SK-N-MC (cell line): ENCODE measurements at places on chromosomes 3 and 15.

- DNase-seq: no peak
Measured at GRCh38 chr3:72171463-72171881, 386.5 kb upstream of the PROK2 start.

- DNase-seq: no peak
Measured at GRCh38 chr3:177746337-177746933, 549.2 kb upstream of the TBL1XR1 start.

GRCh38 chr3:56131974-56132590, 336.2 kb downstream of the ERC2 start:
- no peak for DNase-seq

GRCh38 chr3:183178833-183179549, 16.5 kb upstream of the LAMP3 start:
- DNase-seq: no peak

DNA sequence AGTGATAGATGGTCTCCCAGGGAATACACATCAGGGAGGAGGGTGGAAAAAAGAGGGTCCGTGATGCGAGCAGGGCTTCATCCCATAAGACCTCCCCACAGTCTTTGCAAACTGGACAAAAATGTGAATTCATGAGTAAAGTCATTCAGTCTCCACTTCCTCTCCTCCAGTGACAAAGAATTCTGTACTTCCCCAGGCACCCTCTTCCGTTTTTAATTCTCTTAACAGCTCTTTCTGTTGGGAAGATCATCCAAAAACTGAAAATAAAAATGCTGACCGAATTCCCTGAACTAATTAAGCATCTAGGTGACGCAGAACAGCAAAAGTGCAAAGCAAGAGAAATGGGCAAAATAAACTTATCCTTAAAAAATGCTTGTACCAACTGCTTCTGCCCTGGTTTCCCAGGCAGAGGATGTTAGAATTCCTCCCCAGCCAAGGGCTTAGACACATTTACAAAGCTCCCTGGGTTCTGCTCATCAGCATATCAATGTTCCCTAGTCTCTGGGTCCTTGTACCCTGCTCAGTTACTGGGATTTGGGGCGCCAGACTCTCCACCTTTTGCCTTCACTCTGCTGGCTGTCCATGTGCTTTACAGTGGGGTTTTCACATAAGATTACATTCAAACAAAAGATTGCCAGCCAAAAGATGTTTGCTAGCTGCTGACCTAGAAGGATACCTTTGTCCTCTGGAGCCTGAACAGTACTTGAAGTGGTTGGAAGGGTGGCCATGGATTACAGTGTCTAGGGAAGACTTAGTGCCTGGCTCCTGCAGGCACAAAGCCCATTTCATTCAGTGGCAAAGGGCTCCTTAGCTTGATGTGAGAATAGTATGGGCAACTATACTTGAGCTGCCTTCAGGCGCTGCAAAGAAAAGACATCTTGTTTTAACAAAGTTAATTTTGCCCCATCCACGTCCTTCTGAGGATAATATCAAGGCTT, 69.4 kb downstream of the ARNT2 start:
- DNase-seq: no peak

DNA sequence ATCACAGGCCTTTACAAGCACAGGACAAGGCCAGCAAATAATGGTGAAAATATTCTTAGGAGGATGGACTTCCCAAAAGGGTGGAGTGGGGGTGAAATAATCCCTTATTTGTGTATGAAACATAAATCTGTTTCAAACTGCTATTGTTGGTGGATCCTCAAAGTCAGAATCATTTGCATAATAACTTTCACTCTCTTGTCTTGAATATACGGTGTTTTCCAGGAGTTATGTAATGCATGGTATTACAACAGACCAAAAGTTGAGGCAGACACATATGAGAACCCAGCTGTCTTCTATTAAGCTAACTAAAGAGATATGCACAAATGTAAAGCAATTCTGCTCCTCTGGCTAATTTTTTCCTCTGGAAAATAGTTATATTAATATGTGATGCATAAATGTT, 57.7 kb downstream of the PRTG start:
- DNase-seq: peak; percentile 55

- DNase-seq: no peak
Measured at GRCh38 chr3:171803044-171803443, 7.2 kb downstream of the PLD1 start.

DNA sequence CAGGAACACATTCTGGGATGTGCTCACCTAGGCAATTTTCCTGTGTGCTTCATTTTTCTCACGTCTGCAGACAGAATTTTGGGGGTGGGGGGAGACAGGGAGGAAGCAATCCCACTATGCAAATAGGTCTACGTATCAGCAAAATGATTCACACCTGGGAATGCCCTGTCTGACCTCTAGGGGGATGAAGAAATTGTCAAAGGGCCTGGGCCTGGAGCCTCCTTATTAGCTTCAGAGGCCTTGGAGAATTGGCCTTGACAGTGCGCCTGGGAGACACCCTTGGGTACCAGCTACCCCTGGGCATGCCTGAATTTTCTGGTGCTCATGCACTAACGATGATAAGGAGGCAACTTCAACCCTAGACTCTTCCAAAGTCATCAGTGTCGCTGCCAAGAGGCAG, 207.5 kb downstream of the CADPS start:
- DNase-seq: no peak

- no peak for DNase-seq
Measured at GRCh38 chr3:52614689-52615088, 71.0 kb downstream of the PBRM1 start.
